Activated CD4-positive, alpha-beta T cell treated with anti-CD3 and anti-CD28 coated beads for 36 hours (primary cell): ENCODE measurements at places on chromosomes 16 and 17. TPM values are rescaled to one million over a fixed set of nuclear protein-coding genes. Genes with fewer than 3 reads are reported as not detected.

ACTG1 gene
- total RNA-seq: 4,119 TPM

MED9 gene
- 12.2 TPM for total RNA-seq

VEZF1 gene
- total RNA-seq: 21.3 TPM

KRT27 gene
- total RNA-seq: not detected

DNA sequence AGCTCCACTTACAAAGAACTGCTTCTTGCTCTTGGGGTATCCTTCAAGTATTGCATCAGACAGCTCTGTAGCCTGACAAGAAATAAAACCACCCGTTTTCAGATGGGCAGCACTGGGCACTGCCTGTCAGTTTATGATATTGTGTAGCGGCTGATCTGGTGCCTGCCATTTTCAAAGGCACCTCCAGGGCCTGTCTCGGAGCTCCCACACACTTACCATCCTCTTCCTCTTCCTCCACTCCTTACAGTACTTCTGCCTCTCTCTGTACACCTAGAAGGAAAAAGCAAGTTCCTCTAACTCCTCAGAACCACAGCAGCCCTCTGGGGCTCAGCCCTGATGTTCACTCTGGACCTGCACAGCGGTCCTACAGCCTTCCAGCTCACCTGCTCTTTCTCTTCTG, 4.4 kb downstream of the PSMC3IP start:
- no peak for DNase-seq

DNA sequence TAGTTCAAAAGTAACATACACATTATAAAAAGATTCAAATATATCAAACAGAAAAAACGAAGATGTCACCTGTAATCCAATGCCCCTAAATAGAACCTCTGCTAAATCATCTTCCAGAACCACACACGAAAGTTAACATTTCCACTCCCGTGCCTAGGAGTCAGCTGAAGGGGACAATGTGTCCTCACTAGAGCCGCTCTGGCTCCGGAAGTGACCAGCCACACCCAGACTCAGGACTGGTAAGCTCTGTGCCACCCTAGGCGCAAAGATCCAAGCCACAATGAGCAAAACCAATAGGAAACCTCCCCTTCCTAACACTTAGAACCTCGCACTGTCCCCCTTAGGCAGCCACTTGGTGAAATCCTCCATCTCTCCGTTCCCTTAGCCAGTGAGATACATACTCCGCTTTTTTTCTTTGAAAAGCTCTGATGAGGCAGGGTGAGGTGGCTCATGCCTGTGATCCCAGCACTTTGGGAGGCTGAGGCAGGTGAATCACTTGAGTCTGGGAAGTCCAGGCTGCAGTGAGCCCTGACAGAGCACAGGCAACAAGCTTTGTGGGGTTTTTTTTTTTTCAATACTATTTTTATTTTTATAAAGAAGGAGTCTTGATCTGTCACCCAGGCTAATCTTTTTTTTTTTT, 11.8 kb downstream of the CTRB1 start:
- no peak for DNase-seq

- DNase-seq: no peak
Observed at GRCh38 chr17:16953347-16953746, 18.6 kb downstream of the TNFRSF13B start.

- DNase-seq: no peak
Observed at GRCh38 chr17:55451758-55452138, 30.1 kb upstream of the MMD start.
